ENCODE measurements at places on chromosomes 3 and 15. TPM values are rescaled to one million over a fixed set of nuclear protein-coding genes. Genes with fewer than 3 reads are reported as not detected.

The DAZL gene
- total RNA-seq: 0.09 TPM

- H3K4me3 ChIP-seq: peak within 1 kb of the TSS; percentile 94
- peak within 1 kb of the TSS; percentile 98 for H3K27ac ChIP-seq
- ATAC-seq: peak; percentile 87
- H3K4me1 ChIP-seq: peaks cover 10% of the 10 kb centered on the region
Observed at GRCh38 chr3:169772897-169773816, at the start of gene MYNN. Gene MYNN (plus strand): TSS chr3:169773396. CDS start chr3:169774296, 900 bp downstream.

The GLDN gene
- not detected for total RNA-seq

GRCh38 chr3:55816794-55817576 is 329.9 kb upstream of the WNT5A start:
- H3K4me3 ChIP-seq: no peak overlapping the region
- no peaks in the 10 kb centered on the region for H3K4me1 ChIP-seq
- no peak overlapping the region for H3K27ac ChIP-seq
- H3K27me3 ChIP-seq: peaks cover 2% of the 10 kb centered on the region
- ATAC-seq: no peak

The LIPC gene
- 0.17 TPM for total RNA-seq

DNA sequence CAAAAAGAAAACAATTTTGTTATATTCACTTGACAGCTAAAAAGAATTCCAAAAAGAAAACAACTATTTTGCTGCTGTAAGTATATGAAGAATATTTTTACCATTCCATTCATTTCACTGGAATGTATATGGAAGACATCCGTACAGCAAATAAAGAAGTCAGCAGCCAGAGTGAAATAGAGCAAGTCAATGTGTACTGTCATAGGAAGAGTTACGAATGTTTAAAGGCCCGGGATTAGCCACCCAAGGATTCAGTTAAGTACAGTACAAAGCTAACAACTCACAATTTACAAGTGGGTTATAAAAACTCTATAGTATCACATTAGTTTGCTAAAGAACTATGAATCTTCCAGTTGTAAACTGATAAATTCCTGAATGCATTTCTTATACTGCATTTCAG is 14.4 kb upstream of the XXYLT1 start:
- peaks cover 78% of the 10 kb centered on the region for H3K36me3 ChIP-seq
- H3K4me3 ChIP-seq: no peak overlapping the region
- no peak overlapping the region for H3K27ac ChIP-seq
- no peaks in the 10 kb centered on the region for H3K27me3 ChIP-seq
- no peak for ATAC-seq

The AMT gene
- 1.9 TPM for total RNA-seq

- ATAC-seq: peak; percentile 58
- H3K4me1 ChIP-seq: no peaks in the 10 kb centered on the region
- H3K27me3 ChIP-seq: no peaks in the 10 kb centered on the region
- no peak overlapping the region for H3K4me3 ChIP-seq
- H3K36me3 ChIP-seq: no peaks in the 10 kb centered on the region
Observed at GRCh38 chr3:27312044-27312668, 57.0 kb downstream of the NEK10 start.
